Endodermal cell (in vitro differentiated cells): ENCODE measurements at places on chromosomes 7 and 10.

DNA sequence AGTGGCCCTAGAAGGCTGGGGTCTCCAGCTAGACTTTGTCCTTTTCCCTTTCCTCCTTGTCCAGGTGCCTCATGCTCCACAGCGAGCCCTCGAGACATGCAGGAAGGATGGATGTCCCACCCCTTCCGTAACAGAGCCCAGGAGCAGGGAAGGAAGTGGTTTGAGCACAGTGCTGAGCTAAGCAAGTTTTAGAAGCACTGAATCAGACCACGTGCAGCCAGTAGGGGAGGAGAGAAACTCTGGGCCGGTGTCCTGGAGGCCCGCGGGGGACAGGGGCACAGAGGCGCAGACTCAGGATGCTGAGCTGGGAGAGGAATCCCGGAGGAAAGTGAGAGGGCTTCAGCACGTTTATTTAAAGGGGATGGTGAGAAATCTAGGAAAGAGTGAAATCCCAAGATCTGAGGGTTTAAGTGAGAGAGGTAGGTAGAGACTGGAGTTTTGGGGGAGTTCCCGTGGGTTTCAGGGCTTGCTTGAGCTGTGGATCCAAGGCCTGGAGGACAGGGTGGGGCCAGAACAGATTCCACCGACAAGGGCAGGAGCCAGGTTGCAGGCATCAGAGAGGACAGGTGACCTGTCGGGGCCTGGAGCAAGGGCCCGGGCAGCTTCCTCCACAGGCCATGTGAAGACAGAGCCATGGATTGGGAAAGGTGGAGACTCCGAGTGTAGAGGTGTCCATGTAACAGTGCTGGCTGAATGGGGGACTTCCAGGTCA lies 4.4 kb upstream of the IRF5 start:
- peak; percentile 59 for DNase-seq

DNA sequence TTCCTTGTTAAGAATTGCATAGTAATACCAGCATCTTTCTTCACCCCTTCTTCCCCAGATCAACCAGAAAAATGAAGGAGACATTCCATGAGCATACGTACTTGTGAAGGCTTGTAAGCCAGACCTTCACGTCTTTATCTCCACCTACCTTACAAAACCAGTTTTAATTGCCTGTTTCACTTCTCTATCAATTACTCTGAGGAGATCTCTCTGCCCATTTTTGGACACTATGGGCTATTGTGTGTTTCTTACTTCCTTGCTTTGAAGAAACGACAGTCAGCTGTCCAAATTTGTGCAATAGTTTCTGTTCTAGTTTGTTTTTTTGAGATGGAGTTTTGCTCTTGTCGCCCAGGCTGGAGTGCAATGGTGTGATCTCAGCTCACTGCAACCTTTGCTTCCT lies 349.7 kb upstream of the MBL2 start:
- DNase-seq, result no peak

DNA sequence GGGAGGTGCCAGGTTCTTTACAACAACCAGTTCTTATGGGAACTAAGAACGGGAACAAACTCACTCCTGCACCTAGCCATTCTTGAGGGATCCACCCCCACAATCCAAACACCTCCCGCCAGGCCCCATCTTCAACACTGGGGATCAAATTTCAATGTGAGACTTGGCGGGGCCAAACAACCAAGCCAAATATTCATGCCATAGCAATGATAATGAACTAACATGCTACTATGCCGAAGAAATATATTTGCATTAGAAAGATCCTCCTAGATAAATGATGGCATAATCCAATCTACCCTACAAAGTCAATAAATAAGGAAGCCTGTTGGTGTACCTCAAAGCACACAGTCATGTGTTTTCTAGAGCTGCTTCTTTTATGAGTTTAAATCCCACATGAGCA lies 57.6 kb downstream of the CCDC71L start:
- DNase-seq, result no peak

GRCh38 chr10:76453997-76454396 lies 1022.6 kb downstream of the LRMDA start:
- no peak for DNase-seq

DNA sequence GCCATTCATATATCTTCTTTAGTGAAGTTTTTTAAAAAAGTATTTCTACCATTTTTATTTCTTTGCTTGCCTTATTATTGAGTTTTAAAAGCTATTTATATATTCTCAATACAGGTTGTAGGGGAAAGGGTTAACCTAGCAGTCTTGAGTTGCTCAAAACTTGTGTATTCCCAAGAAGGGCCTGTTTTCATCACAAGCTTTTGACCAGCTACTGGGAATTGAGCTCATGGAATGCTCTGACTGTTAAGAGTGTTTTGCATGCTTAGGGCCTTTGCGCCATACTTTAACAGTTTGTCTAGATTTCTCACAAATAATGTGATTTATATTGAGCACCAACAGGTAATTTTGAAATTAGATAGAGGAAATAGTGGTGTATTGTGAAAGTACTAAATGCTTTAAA lies 72.0 kb upstream of the CALCR start:
- DNase-seq, result no peak

GRCh38 chr7:100493476-100494264 lies 9.9 kb downstream of the NYAP1 start:
- DNase-seq, result peak; percentile 78

DNA sequence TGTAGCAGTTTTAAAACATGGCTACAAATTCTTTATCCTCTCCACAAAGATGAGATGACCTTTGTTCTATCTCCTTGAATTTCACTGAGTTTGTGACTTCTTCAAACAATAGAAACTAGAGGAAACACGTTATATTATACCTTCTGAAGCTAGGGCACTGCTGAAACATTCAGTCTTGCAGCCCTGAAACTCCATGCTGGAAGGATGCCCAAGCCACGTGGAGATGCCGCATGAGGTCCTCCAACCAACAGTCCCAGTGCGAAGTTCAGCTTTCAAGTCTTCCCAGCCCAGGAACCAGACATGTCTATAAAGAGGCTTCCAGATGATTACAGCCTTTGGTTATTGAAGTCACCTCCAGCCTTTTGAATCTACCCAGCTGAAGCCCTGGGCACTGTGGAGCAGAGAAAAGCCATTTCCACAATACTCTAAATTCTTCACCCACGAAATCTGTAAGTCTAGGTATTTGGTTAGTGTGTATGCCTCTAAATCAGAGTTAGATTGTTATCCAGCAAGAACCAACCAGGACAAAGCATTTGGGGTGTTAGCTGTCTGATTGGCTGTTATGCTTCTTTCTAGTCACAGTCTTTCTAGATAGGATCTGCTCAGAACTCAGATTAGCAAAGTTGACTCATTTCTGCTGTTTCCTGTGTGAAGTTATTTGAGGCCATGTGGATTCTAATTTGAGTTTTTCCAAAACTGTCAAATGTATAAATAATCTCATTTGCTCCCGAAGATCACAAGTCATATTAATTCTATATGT lies 186.5 kb upstream of the TMEM72 start:
- DNase-seq, result no peak

- no peak for DNase-seq
These were observed 806.2 kb downstream of the CNTNAP2 start for GRCh38 chr7:146922782-146923181.

DNA sequence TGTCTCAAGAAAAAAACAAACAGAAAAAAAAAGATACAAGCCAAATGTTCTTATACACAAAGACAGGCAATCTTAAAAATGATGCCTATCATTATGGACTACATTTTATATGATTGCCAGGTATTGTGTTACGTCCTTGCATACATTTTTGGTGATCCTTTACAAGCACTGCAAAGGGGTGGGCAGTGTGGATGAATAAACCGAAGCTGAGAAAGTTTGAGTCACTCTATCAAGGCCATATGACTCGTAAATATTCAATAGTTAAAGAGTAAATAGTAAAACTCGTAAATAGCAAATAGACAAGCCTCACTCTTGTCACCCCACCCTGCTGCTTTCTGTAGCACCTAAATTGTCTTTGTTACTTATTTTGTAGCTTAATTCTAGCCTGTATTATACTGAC lies 326.2 kb downstream of the FRMD4A start:
- DNase-seq, result no peak

GRCh38 chr10:91635401-91636400 lies 2.8 kb upstream of the PPP1R3C start:
- peak; percentile 85 for DNase-seq

DNA sequence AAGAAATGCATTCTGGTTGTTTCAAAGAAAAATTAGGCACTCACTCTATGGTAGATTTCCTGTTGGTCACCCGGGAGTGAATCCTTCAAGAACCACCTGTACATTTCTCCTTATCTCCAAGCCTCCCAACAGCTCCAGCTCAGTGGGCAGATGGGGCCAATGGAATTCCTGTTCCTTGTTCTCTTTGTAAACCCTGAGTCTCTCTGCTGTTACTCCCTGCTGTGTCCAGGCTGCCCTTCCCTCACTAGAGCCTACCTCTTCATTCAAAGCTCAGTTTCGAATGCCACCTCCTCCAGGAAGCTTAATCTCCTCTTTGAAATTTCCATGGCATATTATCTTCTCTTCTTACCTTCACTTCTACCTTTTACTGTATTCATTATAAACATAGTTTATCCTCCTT lies 3.5 kb upstream of the BMPER start:
- peak; percentile 65 for DNase-seq

- no peak for DNase-seq
These were observed 343.6 kb upstream of the IGFBP3 start for GRCh38 chr7:46264646-46265045.

DNA sequence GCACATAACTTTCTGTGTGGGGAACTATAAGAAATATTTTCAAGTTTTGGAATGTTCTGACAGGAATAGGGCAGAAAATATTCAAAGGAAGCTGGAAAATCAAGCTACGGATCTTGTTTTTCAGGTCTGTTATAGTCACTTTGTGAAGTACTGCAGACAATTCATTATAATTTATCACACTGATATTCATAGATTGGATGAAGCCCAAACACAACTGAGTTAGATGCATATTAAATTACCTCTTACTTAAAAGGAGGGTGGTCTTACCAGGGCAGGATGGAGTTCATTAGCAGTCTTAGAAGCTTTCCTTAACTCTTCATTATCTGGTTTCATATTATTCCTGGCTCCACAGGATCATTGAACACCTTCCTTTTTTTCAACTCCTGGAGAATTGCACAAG lies 242.3 kb downstream of the DYNC1I1 start:
- DNase-seq, result no peak

- peak; percentile 74 for DNase-seq
These were observed 732 bp downstream of the FAS start for GRCh38 chr10:88991161-88991898.

DNA sequence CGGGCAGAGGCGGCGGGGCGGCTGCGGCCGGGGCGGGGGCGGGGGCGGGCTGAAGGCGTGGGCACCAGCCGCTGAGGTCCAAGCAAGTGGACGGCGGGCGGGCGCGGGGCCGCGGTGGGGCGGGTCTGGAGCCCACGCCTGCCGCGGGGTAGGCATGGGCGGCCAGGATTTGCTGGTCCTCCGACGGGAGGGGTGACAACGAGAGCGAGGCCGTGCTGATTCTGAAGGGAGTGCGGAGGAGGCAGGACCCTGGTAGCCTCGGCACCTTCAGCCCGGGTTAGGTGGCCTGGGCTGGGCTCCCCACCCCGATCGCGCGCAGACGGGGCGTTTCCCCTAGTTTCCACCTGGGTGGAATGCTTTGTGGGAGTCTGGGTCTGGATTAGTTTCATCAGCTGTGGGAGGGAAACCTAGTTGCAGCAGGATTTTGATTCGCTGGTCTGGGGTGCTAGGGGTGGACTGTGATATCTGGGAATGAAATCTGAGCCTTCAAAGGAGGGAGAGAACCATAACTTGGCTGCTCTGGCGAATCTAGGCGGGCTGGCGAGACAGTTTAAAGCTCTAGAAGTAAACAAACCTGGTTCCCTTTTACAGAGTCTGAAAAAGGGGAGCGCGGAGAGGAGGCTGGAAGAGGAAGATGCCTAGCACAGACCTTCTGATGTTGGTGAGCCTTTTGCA lies 609 bp downstream of the SGPL1 start:
- DNase-seq, result peak; percentile 90

GRCh38 chr7:138584283-138584682 lies 116.9 kb downstream of the SVOPL start:
- DNase-seq, result no peak

- no peak for DNase-seq
These were observed 562.2 kb upstream of the FOXK1 start for GRCh38 chr7:4119848-4120247.

GRCh38 chr10:59991117-59991516 lies 84.8 kb upstream of the CCDC6 start:
- DNase-seq, result no peak

- DNase-seq, result no peak
These were observed 206.2 kb downstream of the TMEM178B start for GRCh38 chr7:141280100-141280499.

DNA sequence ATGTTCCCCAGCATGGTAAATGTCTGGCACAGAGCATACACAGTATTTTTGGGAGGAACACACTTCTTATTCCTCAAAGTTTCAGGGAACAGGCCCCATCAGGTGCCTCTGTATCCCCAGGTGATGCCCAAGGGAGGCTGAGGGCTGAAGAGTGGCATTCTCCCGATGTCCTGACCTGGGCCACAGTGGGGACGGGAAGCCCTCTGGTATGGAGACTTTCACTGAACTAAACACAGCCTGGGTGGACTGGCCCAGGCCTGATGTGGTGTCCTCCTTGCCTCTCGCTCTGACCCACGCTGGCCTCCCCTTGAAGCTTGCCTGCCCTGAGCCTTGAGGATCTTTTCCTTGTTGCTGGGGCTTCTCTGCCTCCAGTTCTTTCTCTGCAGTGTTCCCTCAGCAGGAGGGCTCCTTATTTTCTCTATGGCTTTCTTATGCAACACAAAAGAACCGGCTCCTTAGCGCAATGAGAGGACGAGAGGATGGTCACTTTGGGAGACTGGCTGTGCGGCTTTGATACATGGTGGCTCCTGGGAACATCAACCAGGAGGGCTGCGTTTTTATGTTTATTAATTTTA lies 157.5 kb upstream of the TNS3 start:
- DNase-seq, result no peak

GRCh38 chr10:18501629-18502028 lies 149.8 kb downstream of the NSUN6 start:
- no peak for DNase-seq

DNA sequence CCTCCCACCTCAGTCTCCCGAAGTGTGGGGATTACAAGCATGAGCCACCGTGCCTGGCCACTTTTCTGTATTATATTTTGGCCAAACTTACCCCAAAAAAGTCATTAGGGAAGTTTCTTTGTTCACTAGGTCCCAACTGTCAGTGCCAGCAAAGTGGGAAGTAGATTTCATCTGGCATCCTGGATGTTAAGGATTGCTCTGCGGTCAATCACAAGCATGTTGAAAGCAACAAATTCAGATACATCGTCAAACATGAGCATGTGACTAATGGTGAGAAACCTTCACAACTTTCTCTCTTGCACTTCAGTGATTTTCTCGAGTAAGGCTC lies 14.3 kb upstream of the LRRC17 start:
- DNase-seq, result no peak
